CD4-positive, alpha-beta T cell (primary cell): ENCODE measurements at places on chromosomes 7 and 10. TPM values are rescaled to one million over a fixed set of nuclear protein-coding genes. Genes with fewer than 3 reads are reported as not detected.

HABP2 gene
- not detected for total RNA-seq

EPHB6 gene
- 55.8 TPM for total RNA-seq

PRPS1L1 gene
- total RNA-seq = not detected

ELMO1 gene
- 117 TPM for total RNA-seq

C10orf105 gene
- 0.36 TPM for total RNA-seq

ZNF488 gene
- total RNA-seq = not detected

TUBAL3 gene
- not detected for total RNA-seq

CHAT gene
- total RNA-seq = not detected

PRLHR gene
- total RNA-seq = not detected

NXPH1 gene
- total RNA-seq = not detected

MGMT gene
- total RNA-seq = 9.6 TPM

MRPS16 gene
- total RNA-seq = 28.3 TPM

CALHM3 gene
- total RNA-seq = not detected

CACNA2D1 gene
- not detected for total RNA-seq

ASZ1 gene
- not detected for total RNA-seq

GTPBP4 gene
- 53.7 TPM for total RNA-seq

ANKRD30A gene
- not detected for total RNA-seq

MRLN gene
- not detected for total RNA-seq

COL17A1 gene
- not detected for total RNA-seq

NRG3 gene
- not detected for total RNA-seq

SYNPO2L gene
- total RNA-seq = not detected

AKR1C2 gene
- not detected for total RNA-seq

AVPI1 gene
- 10.7 TPM for total RNA-seq

SLC26A3 gene
- not detected for total RNA-seq

MUC12 gene
- 0.39 TPM for total RNA-seq

TLX1 gene
- not detected for total RNA-seq

SCIN gene
- not detected for total RNA-seq

FAM13C gene
- total RNA-seq = not detected

SLC29A4 gene
- 0.39 TPM for total RNA-seq

DDC gene
- total RNA-seq = not detected

EPO gene
- not detected for total RNA-seq

SKAP2 gene
- total RNA-seq = 0.91 TPM

ARHGEF35 gene
- 3.2 TPM for total RNA-seq

EVX1 gene
- total RNA-seq = 0.25 TPM

CCDC136 gene
- total RNA-seq = 4.5 TPM

GRID2IP gene
- 0.36 TPM for total RNA-seq

NEUROG3 gene
- total RNA-seq = not detected

KCNMA1 gene
- total RNA-seq = not detected

MAGI2 gene
- not detected for total RNA-seq

OR13A1 gene
- not detected for total RNA-seq

GJC3 gene
- 0.36 TPM for total RNA-seq

VAX1 gene
- not detected for total RNA-seq

THSD7A gene
- total RNA-seq = not detected

SEC61A2 gene
- total RNA-seq = 10.8 TPM

BLNK gene
- total RNA-seq = not detected

TAS2R4 gene
- 0.17 TPM for total RNA-seq

DCLRE1A gene
- 0.36 TPM for total RNA-seq

APBB1IP gene
- 45.6 TPM for total RNA-seq

ITPRID1 gene
- not detected for total RNA-seq

ITIH5 gene
- total RNA-seq = not detected

CNPY1 gene
- total RNA-seq = not detected

NPFFR1 gene
- total RNA-seq = 0.03 TPM
